ENCODE measurements at places on chromosomes 1 and 21.

GRCh38 chr1:20485527-20486456 lies at the start of gene CAMK2N1:
CAMK2N1 (minus strand) TSS chr1:20486210; CDS start chr1:20485379, 831 bp downstream.
- DNase-seq, result peak; percentile 25

DNA sequence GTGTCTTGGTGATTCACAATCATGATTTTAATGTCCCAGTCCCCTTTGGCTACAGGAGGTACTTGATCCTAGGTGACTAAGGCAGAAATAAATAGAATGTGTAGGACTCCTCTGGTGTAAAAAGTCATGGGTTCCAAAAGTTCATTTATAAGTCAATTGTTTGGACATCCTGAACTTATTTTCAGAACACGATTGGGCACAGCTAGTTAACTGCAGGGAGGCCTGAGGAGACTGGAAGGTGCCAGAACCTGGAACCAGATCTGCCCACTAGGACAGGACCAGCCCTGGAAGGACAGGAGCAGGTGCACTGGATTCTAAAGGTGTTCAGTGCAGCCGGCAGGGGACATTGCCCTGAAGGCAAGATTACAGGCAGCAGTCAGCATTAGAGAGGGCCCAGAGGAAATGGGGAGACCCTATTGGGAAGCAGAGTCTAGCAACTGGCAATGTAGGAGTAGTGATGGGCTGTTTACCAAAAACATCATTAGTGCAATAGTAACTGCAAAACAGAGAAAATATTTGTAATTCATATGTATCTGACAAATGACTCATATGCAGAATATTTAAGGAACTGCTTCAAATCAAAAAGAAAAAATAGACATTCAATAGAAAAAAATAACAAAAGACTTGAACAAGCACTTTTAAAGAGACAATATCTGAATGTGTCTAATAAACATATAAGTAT lies 23.6 kb upstream of the HEATR1 start:
- DNase-seq, result no peak

- DNase-seq, result no peak
These were observed 25.1 kb upstream of the MYCL start for GRCh38 chr1:39926820-39927219.

- DNase-seq, result no peak
These were observed 2.0 kb upstream of the OLIG2 start for GRCh38 chr21:33023574-33024200.

DNA sequence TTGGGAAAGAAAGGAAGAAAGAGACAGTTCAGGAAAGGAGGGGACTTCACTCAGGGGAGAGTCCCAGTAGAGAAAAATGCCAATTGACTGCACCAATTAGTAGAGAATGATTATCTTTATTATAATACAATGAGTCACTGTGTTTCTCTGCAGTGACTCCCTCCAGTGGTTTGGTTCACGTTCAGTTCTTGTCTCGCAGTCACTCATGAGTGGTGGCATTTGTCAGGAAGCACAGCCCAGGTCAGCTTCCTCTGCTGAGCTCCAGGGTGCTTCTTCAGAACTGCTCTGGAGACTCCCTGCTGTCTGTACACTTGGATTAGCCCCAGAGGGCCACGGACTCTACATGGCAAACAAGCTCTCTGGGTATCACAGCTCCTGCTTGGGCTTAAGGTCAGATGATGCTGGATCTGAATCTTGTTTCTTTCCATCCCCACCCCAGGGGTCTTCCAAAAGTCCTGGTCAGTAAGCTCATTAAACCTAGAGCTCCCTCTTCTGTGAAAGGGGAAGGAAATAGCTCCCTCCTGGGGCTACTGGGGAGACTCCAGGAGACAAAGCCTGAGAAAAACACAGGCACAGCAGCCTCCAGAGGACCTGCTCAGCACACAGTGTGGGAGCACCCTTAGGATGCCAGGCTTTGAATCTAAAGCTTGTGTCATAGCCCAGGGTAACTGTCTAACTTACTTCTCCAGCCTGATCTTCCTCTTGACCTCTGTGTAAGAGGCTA lies 619.0 kb downstream of the AJAP1 start:
- no peak for DNase-seq

GRCh38 chr1:169321539-169321938 lies 46.1 kb downstream of the NME7 start:
- DNase-seq, result no peak

GRCh38 chr1:115429884-115430283 lies 91.8 kb upstream of the NGF start:
- no peak for DNase-seq

- no peak for DNase-seq
These were observed 67.2 kb upstream of the PARP1 start for GRCh38 chr1:226475142-226475511.

DNA sequence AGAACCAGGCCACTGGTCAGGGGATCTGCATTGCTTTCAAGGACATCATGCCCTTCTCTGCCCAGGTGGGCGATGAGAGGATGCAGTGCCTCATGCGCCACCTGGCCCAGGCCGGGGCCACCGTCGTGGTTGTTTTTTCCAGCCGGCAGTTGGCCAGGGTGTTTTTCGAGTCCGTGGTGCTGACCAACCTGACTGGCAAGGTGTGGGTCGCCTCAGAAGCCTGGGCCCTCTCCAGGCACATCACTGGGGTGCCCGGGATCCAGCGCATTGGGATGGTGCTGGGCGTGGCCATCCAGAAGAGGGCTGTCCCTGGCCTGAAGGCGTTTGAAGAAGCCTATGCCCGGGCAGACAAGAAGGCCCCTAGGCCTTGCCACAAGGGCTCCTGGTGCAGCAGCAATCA lies 5.0 kb upstream of the ZBTB48 start:
- no peak for DNase-seq

GRCh38 chr1:197284966-197285365 lies 16.9 kb downstream of the CRB1 start:
- no peak for DNase-seq

DNA sequence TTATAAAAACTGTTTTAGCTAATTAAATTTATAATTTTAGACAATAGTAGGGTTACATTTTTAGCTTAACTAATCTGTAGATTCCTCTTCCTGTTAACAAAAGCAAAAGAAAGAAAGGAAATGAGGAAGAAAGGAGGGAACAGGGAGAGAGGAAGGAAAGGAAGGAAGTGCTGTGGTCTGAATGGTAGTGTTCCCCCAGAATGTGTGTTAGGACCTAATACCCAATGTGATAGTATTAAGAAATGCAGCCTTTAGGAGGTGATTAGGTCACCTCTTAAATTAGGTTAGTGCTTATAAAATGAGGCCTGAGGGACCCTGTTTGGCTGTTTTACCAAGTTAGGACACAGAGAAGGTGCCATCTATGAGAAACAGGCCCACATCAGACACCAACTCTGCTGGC lies 136.9 kb upstream of the SAMSN1 start:
- DNase-seq, result no peak

- no peak for DNase-seq
These were observed 17.5 kb upstream of the VSIG8 start for GRCh38 chr1:159879977-159880376.

GRCh38 chr1:231776010-231776756 lies 149.6 kb downstream of the DISC1 start:
- no peak for DNase-seq

DNA sequence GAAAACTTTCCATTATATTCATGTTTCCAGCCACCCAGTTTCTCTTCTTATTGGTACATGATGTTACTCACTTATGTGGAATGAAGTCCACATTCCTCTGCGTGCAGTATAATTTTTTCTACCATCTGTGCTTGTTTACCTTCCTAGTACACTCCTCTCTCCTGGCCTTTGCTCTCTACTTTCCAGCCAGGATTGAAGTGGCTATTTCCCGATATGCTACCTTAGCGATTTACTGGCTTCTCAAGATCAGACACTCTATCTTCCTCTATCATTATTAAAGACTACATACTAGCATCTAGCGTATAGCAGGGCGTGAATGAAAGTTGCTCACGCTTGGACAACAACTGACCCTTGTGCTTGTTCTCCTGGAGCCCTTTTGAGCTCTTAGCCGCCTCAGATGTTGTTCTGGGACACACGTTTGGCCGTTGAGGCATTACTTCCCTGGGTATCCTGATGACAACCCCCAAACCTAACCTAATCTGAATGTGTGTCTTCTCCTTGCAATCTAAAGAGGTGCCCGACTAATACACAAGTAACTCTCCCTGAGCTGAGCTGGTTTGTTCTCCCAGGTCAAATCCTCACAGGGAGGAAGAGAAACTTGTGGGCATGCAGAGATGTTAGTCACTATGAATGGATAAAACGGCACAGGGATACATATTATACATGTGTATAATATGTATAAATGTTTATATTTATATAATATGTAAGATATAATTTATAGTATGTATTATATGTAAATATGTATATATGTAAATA lies 13.4 kb upstream of the MTARC2 start:
- DNase-seq, result no peak

DNA sequence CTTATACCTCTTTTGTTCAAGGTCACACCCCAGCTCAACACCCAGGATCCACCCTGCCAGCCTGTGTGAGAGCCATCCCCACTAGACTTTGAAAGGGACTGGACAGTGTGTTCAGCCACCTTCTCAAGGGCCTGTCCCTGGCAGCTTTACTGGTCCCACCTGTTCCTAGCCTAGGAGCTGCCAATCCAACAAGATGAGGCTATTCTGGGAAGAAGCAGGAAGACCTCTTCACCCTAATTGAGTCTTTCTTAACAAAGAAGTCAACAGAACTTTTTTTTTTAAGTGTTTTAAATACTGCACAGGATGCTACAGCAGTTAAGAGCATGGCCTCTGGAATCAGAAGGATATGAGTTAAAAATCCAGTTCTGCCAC lies 95.8 kb upstream of the HOOK1 start:
- no peak for DNase-seq

- DNase-seq, result no peak
These were observed 18.2 kb downstream of the ZNF362 start for GRCh38 chr1:33274446-33274845.

- DNase-seq, result no peak
These were observed 67.1 kb downstream of the FAAP20 start for GRCh38 chr1:2127187-2128145.

DNA sequence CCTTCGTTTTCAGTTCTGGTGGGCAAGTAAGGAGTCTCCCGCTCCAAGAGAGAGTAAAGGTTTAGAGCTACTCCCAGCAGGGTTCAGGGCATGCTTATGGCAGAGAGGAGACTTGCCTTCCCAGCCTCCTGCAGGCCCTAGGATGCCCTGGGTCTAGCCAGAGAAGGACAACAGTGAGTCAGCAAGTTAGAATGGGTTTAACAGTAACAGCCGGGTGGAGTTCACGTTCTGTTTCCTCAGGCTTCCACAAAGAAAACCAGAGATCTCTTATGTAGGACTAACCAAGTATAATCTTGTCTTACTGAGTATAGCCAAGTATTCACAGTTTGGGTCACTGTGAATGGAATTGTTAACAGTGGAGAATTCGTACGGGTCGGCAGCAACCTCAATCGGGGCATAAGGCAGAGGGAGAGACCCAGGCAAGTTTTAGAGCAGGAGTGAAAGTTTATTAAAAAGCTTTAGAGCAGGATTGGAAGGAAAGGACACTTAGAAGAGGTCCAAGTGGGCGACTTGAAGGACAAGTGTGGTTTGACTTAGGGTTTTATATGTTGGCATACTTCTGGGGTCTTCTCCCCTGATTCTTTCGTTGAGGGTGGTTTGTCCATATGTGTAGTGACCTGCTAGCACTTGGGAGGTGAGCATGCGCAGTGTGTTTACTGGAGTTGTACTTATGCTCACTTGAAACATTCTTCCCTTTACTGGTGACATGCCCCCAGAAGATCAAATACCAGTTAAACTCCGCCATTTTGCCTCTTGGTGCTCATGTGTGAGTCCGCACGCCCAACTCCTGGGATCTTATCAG lies 4.5 kb downstream of the OVAAL start:
- no peak for DNase-seq

DNA sequence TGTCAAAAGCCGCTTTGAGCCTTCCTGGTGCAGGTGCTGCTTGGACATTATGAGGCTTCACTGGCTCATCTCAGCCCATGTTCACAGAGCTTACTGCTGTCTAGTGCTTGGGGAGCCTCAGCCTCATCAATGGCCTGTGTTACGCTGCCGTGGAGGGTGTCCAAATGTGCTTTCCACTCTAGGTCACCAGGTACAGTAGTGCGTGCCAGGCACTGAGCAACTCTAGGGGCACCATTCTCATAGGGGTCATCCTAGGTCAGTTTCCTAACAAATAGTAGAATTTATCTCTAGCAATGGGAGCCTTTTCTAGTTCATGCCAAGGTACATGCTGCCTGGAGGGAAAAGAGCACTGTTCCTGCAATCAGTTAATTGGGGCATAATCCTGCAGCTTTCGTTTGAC lies 193.8 kb downstream of the DYRK1A start:
- no peak for DNase-seq

DNA sequence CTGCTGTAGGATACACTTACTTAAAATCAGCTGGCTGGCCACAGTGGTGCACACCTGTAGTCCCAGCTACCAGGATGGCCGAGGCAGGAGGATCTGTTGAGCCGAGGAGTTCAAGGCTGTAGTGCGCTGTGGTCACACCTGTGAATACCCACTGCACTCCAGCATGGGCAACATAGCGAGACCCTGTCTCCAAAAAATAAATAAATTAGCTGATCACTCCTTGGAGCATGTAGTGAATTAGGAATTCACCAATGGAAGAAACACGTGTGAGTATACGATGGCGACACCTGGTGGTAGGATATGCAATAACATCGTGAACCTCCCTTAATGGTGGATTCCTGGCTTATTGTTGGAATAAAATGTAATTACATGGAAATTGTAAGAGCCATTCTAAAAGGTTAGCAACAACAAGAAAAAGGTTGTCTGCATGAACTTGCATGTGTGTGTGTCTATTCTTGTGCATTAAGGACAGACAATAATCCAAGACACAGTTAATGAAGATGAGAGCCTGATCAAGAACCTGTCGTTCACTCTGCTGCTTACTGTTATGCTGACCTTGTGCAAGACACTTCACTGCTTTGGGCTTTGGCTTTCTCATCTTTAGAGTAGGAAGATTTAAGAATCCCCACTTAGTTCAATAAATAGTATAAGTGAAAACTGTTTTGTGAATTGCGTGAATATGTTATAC lies 38.6 kb upstream of the COX20 start:
- peak; percentile 3 for DNase-seq

DNA sequence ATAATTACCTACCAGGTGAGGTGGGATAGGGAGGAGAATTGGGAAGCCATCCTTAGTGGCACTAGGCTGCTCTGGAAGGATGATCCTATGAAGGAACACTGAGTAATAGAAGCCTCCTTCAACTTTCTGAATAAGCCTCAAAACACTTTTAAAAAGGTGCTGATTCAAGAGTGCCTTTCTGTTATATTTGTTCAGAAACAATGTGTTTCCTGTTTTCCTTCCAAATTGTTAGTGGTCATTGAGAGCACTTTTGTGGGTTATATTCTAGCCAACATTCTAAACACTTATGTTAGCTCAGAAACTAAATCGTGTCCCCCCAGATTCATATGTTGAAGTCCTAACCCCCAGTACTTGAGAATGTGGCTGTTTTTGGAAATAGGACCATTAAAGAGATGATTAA lies 237.3 kb downstream of the TNR start:
- no peak for DNase-seq

DNA sequence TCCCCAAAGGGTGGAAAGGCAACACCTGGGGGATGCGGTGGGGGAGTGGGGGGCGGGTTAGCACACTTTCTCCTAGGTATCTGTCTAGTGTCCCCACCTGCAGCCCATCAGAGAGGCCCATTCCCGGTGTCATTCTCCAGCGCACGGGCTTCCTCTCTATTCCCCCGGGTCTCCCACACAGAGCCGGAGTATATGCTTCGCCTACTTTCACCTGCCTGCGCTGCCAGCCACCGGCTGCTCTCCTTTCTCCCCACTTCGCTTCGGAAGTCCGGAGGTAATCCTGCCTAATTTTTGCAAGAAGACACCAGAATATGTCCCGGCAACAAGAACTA lies 852 bp downstream of the RGS7 start:
- no peak for DNase-seq
